ENCODE measurements at places on chromosomes 4 and X.

- no peak for DNase-seq
These were observed 83.4 kb downstream of the AASDH start for GRCh38 chr4:56303921-56304320.

- peak; percentile 10 for DNase-seq
These were observed 21.0 kb upstream of the THOC2 start for GRCh38 chrX:123753656-123754350.

DNA sequence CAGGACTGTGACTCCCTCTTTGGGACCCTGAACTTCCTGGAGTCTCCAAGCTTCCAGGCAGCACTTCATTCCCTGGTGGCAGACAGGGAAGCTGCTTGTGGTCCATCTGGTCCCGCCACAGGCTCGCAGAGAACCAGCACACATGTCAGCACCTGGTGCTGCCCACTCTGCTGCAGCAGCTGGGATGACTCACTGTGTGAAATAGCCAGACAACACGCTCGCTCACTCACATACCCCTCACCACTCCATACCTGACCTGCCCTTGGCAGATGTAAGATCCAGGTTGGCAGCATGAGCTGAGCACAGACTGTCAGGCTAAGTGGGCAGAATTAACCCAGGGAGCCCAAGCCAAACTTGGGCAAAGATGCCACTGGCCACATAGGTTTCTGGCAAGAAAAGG lies 613.5 kb downstream of the PCDH18 start:
- DNase-seq: peak; percentile 78

DNA sequence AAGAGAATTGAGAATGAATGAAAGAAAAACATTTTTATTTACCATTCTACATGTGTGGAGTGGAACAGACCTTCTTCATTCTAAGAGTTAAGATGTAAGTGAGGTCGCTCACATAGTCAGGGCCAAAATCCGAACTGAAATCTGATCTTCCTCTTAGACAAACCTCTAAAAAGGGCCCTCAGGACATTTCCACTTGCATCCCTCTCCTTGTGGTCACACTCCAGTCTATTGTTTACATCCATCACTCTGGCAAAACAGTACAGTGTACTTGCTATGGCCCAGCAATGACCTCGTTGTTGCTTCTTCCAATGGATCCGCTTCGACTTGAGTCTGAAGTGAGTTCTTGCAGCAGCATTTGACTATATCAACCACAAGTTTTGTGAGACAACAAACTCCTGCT lies 54.2 kb downstream of the MOSPD2 start:
- no peak for DNase-seq

DNA sequence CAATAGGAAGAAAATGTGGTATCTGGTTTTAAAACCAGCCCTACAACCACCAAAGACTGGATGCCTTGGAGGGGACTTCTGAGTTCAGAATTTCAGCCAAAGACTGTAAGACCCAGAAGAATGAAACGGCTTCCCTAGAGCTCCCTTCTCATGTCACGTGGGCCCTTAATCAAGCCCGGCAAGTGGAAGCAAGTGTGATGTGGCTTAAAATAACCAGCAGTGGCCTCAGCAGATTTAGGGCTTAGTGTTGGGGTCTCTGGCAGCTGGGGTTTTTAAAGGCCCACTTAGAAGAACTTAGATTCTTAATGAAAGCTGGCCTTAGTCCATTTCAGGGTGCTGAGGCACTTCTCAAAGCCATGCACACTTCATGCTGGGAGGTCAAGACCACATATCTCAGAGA lies 111.2 kb upstream of the TBC1D9 start:
- DNase-seq: no peak

GRCh38 chr4:85842540-85842939 lies 367.6 kb downstream of the ARHGAP24 start:
- DNase-seq: no peak

DNA sequence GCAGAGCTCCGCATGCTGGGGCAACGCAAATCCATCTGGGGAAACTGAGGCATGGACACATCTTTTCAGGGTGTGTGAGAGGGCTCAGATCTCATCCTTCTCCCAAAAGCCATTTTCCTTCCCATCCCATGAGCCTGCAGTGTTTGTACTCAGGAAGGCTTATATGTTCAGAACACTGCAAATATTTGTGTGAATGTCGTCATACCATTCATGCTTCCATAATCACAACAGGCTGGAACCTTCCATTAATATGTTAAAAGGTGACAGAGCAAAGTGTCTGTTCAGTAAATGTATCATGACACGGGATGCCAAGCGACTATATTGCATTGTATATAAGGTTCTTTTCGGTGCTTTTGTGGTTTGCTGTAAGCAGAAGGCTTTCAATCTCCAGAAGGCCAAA lies 8.5 kb downstream of the TRIML1 start:
- peak; percentile 12 for DNase-seq

DNA sequence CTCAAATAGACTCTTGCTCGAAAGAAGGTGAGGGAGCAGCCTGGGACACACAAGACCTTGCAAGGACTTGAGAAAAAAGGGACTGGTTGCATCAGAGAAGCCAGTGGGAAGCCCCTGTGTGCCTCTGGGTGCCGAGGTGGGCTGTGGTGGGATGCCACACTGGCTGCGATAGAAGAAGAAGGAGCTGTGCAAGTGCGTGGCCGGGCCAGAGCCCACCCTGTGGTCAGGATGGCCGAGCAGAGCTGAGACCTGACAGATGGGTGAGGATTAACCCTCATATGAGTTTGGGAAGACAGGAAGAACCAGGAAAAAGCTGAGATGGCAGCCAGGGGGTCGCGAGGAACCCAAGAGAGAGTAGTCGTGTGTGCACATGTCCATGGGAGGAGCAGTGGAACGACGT lies 44.6 kb upstream of the HGFAC start:
- DNase-seq: no peak

DNA sequence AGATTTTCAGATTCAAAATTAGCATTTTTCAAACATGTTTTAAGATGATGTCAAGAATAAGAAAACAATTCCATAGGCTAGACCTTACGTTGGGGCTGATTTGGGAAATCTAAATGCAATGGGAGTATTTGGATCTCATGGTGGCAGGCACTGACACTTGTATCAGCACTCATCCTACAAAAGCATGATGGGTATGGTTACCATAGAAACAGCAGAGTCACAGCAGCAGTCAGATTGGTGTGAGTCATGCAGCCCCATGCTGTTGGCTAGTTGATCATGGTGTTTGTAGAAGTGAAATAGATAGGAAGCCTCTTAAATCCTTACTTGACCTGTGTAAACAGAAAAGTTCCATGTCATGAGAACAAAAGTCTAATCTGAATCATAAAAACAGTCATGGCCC lies 1637.3 kb upstream of the PABPC4L start:
- DNase-seq: peak; percentile 95

GRCh38 chrX:78024349-78025059 lies 55.1 kb upstream of the PGAM4 start:
- peak; percentile 70 for DNase-seq

DNA sequence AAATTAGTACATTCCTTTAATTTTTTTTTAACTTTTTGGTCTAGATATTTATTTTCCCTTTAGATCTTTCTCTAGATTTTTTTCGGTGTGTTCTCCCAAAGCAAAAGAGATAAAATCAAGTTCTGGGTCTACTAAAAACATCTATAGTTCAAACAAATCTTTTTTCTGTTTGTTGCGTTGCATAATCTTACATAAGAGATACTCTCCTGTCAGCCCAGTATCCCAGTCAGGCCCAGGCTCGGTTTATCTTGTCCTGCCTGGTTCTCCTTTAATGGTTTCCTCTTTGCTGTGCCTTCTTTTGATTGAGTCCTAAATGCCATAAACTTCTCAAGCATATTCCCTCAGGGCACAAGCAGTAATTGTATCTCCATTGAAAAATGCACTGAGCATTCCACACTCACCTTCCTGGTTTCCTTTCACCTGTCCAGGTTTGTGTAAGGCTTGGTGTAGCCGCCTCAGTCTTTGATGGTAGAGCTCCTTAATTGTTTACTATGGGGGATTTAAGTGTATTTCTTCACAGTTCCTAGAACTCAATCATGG lies 104.9 kb downstream of the TMEM131L start:
- no peak for DNase-seq

DNA sequence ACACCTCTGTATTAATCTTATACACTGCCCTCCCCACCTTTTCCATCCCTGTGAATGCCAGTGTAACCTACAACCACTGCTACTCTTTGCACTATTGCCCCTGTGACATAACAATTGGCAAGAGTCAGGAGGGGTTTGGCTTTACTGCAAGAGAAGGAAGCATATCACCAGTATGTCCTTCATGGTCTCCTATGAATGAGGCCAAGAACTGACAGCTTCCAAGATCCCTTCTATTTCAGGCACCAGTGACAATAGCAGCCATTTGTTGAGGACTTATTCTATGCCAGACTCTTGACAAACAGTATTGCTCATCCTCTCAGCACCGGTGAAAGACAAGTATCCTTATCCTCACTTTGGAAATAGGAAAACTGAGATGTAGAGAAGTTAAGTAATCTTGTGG lies 363.9 kb downstream of the MID1IP1 start:
- no peak for DNase-seq

DNA sequence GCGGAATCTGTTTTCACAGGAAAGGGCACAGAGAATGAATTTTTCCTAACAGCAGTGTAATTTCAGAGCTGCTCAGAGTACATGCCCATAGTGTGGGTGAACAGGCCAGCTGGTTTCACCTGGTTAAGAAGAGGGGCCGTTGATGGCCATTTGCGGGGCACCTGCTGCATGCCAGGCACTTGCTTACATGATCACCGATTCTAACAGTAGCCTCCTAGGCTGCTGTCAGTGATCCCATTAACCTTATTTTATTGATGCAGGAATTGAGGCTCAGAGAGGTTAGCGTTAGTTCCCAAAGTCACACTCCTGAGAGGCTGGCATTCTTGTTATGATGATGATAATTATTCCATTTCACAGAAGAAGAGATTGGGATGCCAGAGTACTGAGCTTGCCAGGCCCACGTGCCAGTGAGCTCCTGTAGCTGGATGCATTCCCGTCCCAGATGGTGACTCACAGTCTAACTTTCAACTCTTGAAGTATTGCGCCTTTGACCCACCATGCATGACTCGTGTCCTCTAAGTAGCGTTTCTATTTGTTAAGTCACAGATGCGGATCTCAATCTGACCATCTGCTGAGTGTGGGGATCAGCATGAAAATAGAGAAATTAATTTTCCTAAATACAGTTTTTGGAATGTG lies 76.5 kb downstream of the PSAPL1 start:
- peak; percentile 87 for DNase-seq

GRCh38 chr4:168908093-168908492 lies 102.0 kb downstream of the CBR4 start:
- DNase-seq: no peak

- no peak for DNase-seq
These were observed 324.6 kb upstream of the MAGEB2 start for GRCh38 chrX:29890646-29891200.

- no peak for DNase-seq
These were observed 127.3 kb upstream of the MAGEB16 start for GRCh38 chrX:35670889-35671288.

GRCh38 chr4:165662341-165662740 lies 210.7 kb upstream of the TLL1 start:
- no peak for DNase-seq

DNA sequence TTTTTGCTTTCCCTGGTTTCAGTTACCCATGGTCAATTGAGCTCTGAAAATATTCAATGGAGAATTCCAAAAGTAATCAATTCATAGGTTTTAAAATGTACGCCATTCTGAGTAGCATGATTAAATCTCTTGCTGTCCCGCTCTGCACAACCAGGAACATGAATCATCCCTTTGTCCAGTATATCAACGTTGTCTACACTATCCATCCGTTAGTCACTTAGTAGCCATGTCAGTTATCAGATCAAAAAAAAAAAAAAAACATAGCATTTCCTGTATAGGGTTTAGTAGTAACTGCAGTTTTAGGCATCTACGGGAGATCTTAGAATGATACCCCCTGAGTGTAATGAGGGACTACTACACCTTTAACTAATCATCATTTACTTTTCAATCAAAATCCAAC lies 15.1 kb downstream of the LAMP2 start:
- DNase-seq: no peak

DNA sequence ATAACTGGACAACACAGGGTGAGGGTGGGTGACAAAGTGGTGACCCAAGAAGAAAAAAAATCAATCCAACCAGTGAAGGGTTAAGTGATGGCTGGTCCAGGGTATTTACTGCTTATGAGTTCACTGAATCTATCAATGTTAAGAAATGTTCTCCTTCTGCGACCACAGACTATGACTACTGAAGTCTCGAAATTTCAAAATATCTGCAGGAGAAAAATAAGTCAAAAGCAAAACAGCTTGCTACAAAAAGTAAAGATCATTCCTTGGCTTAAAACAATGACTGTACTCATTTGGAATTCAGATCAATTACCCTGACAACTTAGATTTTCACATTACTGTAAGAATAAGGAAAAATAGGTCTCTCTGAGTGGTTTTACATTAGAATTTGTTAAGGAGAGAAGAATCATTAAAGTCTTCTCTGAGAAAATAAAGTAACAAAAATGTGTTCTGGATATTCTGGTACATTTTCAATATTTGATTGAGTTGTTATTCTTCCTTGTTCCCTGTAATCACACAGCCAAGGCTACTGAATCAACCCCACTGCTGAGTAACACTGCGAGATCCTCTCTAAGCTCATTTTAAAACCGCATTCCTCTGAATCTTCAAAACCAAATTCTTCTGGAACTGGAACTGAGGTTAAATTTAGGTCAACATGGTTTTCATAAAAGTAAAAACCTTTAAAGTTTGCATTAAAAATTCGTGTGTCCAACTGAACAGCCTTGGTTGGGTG lies 22.7 kb downstream of the SMPX start:
- DNase-seq: no peak

DNA sequence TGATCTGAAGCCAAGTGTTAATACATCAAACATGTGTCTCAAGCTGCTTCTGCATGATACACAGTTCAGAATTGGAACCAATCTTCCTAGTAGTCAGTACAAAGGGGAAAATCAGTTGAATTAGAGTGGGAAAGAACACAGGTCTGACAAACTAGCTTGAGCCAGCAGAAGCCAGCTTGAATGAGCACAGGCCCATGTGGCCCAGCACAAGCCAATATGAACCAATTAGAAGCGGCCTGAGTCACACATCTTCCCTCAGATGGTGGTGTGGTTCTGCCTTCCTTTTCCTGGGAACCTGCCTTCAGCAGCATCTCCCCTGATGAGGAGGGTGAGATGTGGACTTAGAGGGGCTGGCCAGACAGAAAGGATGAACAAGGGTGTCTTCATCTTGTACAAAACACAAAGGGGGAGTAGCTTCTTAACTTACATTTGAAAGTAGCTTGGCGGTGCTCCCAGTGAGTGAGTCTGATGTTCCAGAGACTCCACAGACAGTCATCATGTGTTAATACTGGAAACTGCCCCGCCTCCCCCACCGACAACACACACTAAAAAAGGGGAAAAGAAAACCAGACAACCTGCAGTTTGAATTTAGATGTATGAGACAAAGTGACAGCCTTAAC lies 72.0 kb downstream of the FRMPD4 start:
- DNase-seq: no peak

DNA sequence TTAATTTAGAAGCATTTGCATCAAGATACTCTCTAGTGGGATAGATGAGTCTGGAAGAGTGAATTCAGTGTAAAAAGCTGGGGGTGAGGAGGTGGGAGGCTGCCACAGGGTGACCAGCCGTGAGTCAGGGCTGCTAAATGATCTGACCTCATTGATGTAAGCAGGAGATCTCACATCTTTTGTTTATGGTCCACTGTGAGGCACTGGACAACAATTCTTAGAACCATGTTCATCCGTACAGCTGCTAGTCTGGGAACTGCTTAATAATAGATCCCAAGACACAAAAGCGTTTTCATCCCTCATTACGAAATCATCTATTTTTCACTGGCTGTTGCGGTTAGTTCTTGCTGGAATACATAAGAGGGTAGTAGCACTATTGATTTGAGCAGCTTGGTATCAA lies 14.1 kb downstream of the KLF3 start:
- DNase-seq: no peak

- no peak for DNase-seq
These were observed 142.1 kb downstream of the APBB2 start for GRCh38 chr4:41072021-41072777.

GRCh38 chrX:18075603-18076002 lies 145.1 kb downstream of the BEND2 start:
- DNase-seq: peak; percentile 93

Measured in DMS53 (cell line).